ENCODE measurements at places on chromosomes 6 and 20. TPM values are rescaled to one million over a fixed set of nuclear protein-coding genes. Genes with fewer than 3 reads are reported as not detected.

DNA sequence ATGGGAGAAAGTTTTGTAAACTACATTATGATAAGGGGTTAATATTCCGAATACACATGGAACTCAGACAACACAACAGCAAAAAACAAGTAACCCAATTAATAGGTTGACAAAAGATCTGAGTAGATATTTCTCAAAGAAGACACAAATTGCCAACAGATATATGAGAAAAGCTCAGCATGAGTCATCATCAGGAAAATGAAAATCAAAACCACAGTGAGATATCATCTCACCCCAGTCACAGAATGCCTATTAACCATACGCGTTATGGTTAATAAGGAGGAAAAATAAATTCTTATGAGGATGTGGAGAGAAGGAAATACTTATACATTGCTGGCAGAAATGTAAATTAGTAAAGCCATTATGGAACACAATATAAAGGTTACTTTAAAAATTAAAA is 695.0 kb downstream of the COL12A1 start:
- no peak overlapping the region for H3K4me3 ChIP-seq
- no peak overlapping the region for H3K27ac ChIP-seq
- no peaks in the 10 kb centered on the region for H3K27me3 ChIP-seq
- no peaks in the 10 kb centered on the region for H3K4me1 ChIP-seq

DNA sequence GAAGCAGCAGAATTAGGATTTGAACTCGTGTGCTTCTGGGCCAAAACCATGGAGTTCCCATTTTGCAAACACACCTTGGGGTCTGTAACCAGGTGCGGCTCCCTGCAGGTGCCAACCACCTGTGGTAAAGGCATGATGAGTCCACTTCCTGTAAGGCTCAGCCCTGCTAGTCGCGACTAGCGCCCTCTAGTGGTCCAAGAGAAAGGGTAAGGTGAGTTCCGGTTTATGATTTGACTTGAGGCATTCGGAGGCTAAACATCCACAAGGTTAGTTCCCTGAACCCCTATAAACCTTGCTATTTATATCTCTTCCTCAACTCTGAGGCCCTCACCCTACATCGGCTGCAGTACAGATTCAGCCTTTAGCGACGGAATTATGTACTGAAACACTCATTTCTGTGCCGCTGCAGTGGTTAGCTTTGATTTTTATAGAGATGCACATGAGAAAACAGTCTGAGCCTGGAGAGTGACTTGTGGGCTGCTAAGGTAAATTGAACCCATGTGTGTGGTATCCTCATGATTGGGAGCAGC is 173.4 kb downstream of the PLCB1 start:
- H3K4me1 ChIP-seq, result peaks cover 44% of the 10 kb centered on the region
- no peak overlapping the region for H3K27ac ChIP-seq
- H3K36me3 ChIP-seq, result no peaks in the 10 kb centered on the region
- no peak overlapping the region for H3K4me3 ChIP-seq
- no peaks in the 10 kb centered on the region for H3K27me3 ChIP-seq

DNA sequence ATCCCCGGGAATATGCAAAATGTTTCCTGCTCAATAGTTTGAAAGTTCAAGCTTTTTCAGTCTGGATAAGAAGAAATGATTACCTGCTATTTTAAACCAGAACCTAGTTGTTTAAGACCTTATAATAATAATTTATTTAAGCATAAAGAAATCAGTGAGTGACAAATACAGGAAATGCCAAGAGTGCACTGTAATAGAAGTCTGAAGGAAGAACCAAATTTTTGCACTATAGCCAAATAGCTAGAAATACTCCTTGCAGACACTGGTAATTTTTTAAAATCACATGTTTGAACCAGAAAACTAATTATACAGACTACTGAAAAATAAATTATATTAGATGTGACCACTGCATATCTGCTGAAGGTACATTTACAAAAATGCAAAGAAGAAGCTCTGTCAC is 93.2 kb downstream of the MMS22L start:
- H3K36me3 ChIP-seq, result no peaks in the 10 kb centered on the region
- no peak overlapping the region for H3K4me3 ChIP-seq
- no peaks in the 10 kb centered on the region for H3K27me3 ChIP-seq
- H3K27ac ChIP-seq, result no peak overlapping the region

- H3K36me3 ChIP-seq, result no peaks in the 10 kb centered on the region
- no peaks in the 10 kb centered on the region for H3K27me3 ChIP-seq
- H3K4me1 ChIP-seq, result no peaks in the 10 kb centered on the region
- no peak overlapping the region for H3K4me3 ChIP-seq
- DNase-seq, result no peak
- no peak overlapping the region for H3K27ac ChIP-seq
Observed at GRCh38 chr6:90106449-90106848, 190.2 kb downstream of the BACH2 start.

DNA sequence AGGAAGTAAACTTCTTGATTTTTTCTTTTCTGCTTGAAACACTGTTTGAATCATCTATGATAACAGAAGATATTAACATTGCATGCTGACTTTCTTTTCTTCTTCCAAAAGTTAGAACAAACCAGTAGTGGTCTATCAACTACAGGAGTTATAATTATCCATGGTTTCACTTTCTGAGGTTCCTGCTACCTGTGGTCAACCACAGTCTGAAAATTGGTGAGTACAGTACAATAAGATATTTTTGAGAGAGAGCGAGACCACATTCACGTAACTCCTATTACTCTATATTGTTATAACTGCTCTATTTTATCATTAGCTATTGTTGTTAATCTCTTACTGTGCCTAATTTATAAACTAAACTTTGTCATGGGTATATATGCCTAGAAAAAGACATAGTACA is 86.1 kb downstream of the MAP7 start:
- H3K27me3 ChIP-seq, result no peaks in the 10 kb centered on the region
- H3K4me1 ChIP-seq, result no peaks in the 10 kb centered on the region
- no peak overlapping the region for H3K27ac ChIP-seq
- no peak for DNase-seq
- no peak overlapping the region for H3K4me3 ChIP-seq

DNA sequence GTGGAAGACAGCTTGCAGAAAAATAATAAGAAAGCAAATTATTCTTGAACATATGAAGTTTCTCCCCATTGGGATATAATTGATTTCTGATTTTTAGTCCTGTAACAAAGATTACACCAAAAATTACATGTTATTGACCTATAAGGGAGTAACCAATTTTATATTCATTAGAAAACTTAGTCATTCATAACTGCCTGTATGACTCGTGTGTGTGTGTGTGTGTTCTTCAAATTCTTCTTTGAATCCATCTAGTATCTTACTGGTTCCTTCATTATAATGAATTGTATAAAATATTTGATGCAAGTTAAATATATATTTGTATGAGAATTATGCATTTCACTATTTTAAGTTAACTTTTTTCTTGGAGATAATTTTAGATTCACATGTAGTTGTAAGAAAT is 310.4 kb downstream of the HAO1 start:
- no peaks in the 10 kb centered on the region for H3K36me3 ChIP-seq
- no peaks in the 10 kb centered on the region for H3K27me3 ChIP-seq
- no peak for DNase-seq
- no peaks in the 10 kb centered on the region for H3K4me1 ChIP-seq
- H3K27ac ChIP-seq, result no peak overlapping the region

DNA sequence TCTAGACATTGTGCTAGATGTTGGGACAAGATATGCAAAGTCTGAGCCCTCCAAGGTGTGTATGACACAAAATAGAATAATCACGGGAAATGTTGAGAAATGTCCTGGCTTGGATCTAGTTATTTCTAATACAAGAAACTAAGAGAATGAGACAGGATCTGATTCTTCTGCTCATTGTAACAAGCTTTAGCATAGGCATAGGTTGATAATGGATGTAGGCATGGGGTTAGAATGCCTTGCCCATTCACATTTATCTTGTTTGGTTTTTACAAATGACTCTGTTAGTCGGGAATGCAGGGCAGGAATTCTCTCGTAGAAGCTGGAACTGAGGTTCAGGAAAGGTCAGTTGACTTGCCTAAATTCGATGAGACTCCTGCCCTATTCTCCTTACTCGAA is 1.5 kb upstream of the SLC26A8 start:
- no peaks in the 10 kb centered on the region for H3K36me3 ChIP-seq
- no peak for DNase-seq
- H3K27me3 ChIP-seq, result peaks cover 3% of the 10 kb centered on the region
- H3K4me3 ChIP-seq, result no peak overlapping the region

GRCh38 chr20:48708630-48709029 is 119.2 kb downstream of the PREX1 start:
- no peak overlapping the region for H3K27ac ChIP-seq
- H3K4me1 ChIP-seq, result peaks cover 5% of the 10 kb centered on the region
- H3K27me3 ChIP-seq, result no peaks in the 10 kb centered on the region
- H3K36me3 ChIP-seq, result no peaks in the 10 kb centered on the region
- no peak overlapping the region for H3K4me3 ChIP-seq

DNA sequence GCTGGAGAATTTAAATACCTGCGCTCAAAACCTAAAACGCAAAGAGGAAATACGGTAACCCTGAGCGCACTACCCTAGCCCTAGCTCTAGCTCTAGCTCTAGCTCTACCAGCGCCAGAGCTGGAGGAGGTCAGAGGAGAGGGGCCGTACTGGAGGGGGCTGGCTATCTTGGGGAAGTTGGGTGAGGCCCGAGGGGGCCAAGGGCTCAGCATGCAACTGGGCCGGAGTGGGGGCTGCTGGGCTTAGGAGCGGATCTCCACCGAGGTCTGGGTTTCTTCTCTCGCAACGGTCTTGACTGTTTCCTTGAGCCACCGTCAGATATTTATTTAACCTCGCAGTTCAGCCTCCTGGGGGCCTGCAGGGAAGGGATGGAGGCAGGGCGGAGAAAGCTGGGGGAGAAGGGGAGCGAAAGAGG is 91.0 kb downstream of the NCR2 start:
- H3K27ac ChIP-seq, result peak overlapping the region; percentile 83
- no peaks in the 10 kb centered on the region for H3K36me3 ChIP-seq
- DNase-seq, result no peak
- peaks cover 29% of the 10 kb centered on the region for H3K4me1 ChIP-seq
- no peak overlapping the region for H3K4me3 ChIP-seq

DNA sequence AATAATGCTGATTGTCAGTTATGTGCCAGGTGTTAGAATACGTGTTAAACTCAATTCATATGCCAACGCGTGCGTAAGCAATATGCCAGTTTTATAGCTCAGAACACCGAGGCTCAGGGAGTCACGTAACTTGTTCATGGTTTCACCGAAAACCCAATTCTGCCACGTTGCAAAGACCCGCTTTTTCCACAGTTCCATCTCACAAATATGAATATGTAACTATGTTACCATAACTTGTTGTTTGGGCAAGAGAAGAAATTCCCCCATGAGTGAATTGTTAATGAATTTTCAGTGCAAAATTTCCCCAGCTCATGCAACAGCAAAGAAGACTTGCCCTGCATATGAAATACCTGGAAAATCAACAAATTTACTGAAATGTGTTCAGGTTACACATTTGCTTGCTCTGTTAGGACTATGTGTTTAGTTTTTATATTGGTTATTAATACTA is 30.1 kb downstream of the SF3B5 start:
- H3K36me3 ChIP-seq, result no peaks in the 10 kb centered on the region
- no peak for DNase-seq
- no peak overlapping the region for H3K27ac ChIP-seq
- H3K27me3 ChIP-seq, result peaks cover 4% of the 10 kb centered on the region

The LMBRD1 gene
- total RNA-seq, result 58.9 TPM

The LSM14B gene
- total RNA-seq, result 23.6 TPM

The HUS1B gene
- 0.68 TPM for total RNA-seq

The COL9A1 gene
- 0.28 TPM for total RNA-seq

The CALHM6 gene
- 8.6 TPM for total RNA-seq

The PHF3 gene
- total RNA-seq, result 80.5 TPM

The MUC22 gene
- total RNA-seq, result not detected

Data from sigmoid colon (tissue), 7 donors.